ENCODE measurements at places on chromosomes 7 and 10.

- no peak for DNase-seq
Observed at GRCh38 chr10:125096371-125096770, 64.0 kb downstream of the CTBP2 start.

DNA sequence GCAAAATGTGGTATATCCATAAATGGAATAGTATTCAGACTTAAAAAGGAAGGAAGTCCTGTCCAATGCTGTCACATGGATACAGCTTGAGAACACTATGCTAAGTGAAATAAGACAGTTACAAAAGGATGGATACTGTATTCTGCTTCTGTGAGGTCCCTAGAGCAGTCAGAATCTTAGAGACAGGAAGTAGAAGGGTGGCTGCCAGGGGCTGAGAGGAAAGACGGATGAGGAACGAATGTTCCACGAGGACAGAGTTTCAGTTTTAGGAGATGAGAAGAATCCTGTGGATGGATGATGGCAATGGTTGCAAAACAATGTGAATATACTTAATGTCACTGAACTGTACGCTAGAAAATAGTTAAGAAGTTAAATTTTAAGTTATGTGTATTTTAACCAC is 3.8 kb downstream of the PRKCQ start:
- no peak for DNase-seq

DNA sequence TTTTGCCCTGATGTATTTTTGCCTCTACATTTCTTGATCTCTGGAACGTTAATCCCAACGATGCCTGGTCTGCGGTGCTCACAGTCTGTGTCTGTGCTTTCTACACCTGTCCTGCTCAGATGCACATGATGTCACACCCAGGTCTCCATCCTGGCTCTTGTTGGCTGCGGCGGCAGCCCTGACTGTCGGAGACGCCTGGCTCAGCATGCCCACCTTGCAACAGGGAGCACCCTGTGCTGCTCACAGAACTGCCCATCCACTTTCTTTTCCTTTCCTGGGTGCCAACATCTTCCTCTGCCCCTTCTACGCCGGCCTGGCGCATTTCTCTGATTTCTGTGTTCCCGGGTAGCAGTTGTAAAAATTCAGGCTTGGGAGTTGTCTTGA is 106.2 kb downstream of the CUX1 start:
- no peak for DNase-seq

DNA sequence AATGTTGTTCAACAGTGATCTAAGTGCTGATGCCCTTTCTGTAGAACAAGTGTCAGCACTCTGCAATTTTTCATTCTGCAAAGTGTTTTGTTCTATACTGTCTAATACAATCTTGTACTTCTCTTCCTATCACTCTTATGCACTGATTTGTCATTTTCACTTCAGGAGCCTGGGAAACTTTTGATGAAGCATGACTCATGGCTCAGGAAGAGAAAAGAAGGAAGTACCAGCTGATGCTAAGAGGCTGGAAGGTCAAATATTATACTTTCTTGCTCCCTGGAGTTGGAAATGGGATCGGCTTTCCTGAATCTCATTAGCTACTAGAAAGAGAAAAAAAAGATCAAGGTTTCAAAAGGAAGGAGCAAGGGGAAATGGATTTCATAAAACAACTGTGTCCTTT is 45.8 kb downstream of the DGKI start:
- no peak for DNase-seq

GRCh38 chr7:23044581-23044980 is 30.7 kb upstream of the HYCC1 start:
- DNase-seq, result no peak

DNA sequence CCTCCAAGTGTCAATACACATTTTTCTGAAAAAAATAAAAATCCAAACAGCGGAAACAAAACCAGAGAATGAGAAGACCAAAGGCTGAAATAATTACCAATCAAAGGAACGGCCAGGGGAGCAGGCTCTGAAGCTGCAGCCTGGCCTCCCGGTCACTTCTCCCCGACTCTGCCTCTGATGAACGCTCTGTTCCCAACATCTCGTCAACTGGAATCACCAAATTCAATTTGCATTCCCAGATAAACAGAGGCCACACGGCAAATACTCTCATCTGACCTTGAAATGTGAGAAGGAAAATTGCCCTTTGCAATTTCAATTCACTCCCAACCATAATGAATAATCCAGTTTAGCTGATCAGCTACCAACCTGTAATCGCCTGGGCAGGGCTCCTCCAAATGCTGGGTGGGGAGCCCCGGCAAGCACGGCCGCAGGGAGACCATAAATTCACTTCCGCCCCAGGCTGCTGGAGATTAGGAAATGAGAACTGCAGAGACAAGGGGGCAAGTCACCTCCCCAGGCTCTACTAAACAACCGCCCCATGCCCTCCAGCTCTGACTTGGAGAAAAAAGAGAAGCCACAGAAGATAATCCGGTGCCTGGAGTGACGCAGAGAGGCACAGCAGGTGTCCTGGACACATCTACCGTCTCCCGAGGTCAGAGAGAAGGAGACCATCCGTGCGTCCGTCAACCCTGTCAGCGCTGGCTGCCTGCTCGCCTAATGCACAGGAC is 153.2 kb downstream of the MAD1L1 start:
- no peak for DNase-seq

DNA sequence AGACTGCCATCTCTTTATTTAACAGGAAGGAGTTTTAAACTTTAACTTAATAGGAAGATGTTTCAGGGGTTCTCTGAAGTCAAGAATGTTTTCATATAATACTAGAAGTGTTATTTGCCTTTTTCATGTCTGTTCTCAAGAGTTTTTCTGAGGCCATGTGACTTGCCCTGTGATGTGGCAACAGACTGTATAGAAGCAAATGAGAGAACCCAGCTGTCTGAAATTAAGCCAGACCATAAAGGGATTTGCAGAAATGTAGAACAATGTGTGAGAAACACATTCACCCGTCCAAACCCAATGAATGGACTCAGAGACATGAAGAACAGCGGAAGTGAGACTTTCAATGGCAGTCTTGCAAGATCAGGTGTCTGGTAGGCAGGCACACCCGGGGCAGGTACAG is 23.8 kb downstream of the MAPK8 start:
- DNase-seq, result no peak

- peak; percentile 62 for DNase-seq
Observed at GRCh38 chr7:28272461-28272877, 91.9 kb upstream of the JAZF1 start.

- DNase-seq, result no peak
Observed at GRCh38 chr7:29328811-29329210, 134.2 kb downstream of the CHN2 start.
